ENCODE measurements at places on chromosomes 1 and 21.

DNA sequence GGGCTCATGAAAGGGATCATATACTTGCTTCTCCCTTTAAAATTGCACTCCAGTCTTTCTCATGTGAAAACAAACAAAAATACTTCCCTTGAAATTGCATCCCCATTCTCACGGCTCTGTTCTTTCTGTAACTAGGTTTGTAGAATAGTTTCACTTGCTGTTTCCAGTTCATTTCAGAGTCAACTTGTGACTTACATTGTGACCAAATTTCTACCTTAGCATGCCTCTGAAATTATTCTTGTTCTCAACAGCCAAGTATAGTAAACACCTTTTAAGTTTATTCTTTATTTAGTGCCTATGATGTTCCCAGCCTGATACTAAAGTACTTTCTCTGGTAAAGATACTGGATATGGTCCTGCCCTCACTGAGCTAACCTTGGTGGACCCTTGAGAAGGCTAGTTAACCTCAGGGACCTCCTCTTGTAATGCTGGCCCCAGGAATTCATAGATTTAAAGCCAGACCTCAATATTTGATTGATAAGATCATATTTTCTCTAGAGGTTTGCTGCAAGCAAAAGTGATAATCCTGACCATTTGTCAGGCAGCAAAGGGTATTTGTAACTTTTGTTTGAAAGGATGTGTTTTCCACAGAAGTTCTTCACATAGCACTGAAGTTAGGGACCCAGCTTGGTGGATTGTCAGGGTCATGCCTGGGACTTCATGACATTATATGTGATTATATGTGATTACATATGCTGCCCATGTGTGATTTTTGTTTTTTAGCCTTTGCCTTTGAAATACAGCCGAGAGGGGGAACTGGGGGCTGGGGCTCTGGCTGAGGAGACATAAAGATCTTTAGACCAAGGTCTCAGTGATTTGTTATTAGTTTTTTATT, 29.6 kb downstream of the VANGL2 start:
- no peak for DNase-seq

GRCh38 chr1:19639999-19640362, 4.1 kb upstream of the NBL1 start:
- no peak for DNase-seq

DNA sequence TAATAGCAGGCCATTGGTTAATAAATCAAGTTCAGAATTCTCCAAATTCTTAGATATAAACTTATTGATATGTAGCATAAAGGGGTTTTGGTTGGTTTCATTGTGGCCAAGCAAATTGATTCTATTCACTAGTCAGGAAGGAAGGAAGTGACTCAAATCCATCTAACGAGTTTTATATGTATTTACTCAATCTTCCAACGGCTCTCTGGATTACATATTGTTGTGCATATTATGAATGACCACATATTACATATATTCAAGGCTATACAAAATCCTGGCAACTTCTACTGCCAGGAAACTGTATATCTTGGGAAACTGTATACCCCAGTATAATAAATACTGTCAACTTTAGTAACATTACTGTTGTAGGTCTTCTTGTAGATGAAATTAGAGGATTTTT, 20.1 kb upstream of the PDE4B start:
- no peak for DNase-seq

DNA sequence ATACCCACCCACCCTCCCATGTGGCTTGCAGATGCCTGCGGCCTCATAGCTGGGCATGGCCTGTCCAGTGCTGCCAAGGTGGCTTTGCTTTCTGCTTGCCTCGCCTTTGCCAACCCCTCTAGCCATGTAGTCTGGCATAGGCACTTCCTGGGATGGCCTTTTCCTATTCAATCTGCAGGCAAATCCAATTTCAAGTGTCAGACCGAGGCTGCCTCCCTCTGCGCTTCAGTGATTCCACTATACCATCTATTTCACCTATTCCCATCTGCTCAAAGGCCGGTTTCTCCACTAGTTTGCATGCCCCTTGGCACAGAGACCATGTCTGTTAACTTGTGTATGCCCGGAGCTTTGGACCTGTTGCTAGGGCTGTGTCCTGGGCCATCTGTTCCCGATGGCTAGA, 3.8 kb upstream of the ZBTB21 start:
- no peak for DNase-seq

GRCh38 chr1:86200901-86201300, 44.3 kb upstream of the COL24A1 start:
- no peak for DNase-seq

- DNase-seq, result no peak
Observed at GRCh38 chr1:232112076-232112475, 485.5 kb downstream of the DISC1 start.

DNA sequence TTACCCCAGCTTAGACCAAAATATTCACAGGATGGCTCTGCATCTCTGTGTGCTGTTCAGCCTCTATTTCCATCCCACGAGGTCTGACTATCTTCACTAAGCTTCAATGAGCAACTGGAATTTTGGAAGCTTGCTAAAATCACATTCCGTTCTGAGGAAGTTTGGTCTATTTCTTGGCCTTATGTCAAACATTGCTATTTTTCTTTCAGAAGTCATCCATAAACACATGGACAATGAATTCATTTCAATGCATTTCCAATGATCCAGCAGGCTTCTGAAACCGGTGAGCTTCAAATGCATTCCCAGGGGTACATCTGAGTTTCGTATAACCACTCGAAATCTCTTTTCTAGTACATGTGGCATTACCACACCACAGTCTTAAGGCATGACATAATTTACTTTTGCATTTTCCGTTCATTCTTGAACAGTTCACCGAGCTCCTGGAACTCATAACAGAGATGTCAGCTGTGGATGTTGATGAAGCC, 294.1 kb upstream of the KAZN start:
- no peak for DNase-seq

GRCh38 chr1:172887162-172887561, 163.6 kb downstream of the TNFSF18 start:
- DNase-seq, result no peak

DNA sequence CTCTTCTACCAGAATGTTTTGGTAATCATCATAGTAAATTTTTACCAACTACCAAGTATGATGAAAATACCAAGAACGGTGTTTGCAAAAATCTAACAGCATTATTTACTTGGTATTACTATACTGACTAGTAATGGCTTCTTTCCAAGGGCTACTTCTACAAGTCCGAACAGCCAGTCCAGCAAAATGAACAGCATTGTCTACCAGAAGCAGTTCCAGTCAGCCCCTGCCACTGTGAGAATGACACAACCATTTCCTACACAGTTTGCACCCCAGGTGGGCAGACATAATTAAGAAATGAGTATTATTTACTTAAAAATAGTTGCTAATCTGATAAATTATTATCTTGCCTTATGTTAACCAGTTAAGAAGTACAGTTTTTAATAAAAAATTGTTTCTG, 33.8 kb upstream of the MYOCOS start:
- DNase-seq, result no peak

- no peak for DNase-seq
Observed at GRCh38 chr1:56375326-56375804, 204.0 kb downstream of the PLPP3 start.

DNA sequence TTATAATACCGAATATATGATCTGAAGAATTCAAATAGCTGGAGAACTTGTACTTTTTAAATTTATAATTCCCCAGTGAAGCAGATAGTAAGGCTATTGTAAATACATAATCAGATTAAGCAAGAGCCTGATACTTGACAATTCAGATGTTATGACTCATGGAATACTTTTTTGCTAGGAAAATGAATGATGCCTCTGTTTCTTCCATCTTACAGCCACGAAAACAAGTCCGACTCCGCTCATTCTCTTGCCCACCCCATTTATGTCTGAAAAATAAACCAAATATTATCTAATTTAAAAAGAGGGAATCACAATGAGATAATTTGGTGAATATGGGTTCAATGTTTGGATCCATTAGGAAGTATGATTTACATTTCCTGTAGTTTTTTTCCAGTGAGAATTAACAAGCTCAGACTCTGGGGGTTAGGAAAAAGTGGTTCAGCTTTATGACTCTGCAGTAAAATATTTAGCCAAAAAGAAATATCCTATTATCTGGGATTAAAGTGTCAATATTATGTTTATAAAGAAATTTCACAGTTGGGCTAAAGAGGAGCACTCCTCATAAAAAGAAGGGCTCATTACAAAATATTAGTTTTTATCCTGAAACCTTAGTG, 50.4 kb upstream of the DAB1 start:
- no peak for DNase-seq

DNA sequence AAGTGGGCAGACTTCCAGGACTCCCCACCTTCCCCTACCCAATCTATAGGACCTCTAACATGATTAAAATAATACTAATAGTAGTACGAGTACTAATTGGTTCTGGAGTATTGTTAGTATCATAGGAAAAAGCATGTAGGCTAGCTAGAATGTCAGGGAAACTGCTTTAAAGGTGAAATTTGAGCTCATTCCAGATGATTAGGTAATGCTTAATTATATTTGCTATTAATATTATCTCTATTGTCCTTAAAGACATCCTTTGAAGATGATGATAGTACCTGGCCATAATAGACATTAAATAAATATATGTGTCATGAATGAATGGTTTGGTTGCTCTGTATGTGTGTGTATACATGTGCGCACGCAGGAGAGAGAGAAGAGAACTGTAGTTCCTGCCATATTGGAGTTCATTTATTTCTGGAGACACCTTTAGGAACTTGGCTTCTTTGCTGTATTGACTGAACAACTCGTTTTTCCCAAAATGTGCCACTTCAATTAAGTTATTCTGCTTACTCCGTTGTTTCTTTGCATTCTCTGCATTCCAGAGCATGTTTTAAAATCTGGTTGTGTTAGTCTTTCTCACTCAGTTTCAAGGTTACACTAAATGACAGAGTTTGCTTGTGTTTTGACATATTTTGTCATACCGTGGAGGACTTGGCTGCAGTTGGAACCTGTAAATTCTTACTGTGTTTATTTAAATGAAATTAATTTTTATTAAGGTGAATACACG, 117.1 kb downstream of the OSBPL9 start:
- no peak for DNase-seq

DNA sequence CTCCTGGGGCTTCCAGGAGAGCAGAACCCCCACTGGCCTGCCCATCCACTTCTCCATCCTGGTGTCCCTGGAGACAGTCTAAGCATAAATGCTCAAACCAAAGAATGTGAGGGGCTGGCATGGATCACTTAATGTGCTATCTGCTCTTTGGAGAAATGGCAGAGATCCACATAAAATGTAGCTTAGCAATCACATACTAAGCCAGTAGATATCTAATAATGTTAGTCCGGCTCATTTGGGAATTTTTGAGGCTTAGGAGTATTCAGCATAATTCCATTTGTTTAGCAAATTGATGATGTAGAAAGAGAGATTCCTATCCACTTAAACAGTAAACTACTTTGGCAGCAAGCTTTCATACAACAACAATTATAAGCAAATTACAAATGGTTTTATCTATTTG, 90.7 kb downstream of the TENT5C start:
- no peak for DNase-seq

- no peak for DNase-seq
Observed at GRCh38 chr1:161374373-161374772, 6.7 kb upstream of the CFAP126 start.

DNA sequence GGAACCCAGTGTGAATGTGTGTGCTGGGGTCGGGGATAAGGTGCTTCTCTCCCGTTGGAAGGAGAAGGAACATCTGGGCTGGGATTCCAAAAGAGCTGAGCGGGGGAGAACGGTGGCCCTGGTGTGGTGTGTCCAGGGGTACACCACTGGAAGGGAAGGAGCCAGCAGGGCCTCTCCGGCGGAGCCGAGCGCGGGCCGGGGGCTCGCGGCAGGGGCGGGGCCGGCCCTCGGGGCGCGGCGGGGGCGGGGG, 231 bp upstream of the RPS6KA1 start:
- DNase-seq, result no peak

- no peak for DNase-seq
Observed at GRCh38 chr1:63873751-63874150, 99.9 kb downstream of the ROR1 start.

GRCh38 chr1:227002531-227003049, 62.5 kb downstream of the COQ8A start:
- DNase-seq, result no peak

DNA sequence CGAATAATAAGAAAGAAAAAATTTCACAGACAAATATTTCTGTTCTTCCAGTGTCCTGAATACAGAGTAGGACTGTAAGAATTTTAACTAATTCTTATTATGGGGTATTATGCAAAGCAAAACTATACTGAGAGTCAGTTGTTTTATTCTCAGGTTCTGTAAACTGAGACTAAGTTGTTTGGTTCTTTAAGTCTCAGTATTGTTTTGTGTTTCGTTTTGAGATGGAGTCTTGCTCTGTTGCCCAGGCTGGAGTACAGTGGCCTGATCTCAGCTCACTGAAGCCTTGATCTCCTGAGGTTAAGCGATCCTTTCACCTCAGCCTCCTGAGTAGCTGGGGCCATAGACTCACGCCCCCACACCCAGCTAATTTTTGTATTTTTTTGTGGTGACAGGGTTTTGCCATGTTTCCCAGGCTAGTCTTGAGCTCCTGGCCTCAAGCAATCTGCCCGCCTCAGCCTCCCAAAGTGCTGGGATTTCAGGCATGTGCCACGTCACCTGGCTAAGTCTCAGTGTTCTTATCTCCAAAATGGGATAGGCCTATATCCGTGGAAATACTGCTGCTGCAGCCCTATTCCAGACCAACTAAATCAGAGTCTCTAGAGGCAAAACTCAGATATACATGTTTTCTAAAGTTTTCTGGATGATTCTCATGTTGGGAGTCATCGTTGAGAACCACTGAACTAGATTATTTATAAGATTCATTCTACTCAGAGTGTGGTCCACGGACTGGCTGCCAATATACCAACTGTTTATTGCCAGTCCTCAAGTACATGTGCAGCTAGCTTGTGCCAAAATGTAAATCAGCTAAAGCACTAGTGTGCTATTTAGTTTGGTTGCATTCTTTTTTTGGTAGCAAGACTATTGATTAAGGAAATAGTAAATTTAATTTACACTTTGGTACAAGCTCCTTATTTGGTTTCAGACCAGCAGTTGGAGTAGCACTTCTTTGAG, 116.6 kb downstream of the HS2ST1 start:
- DNase-seq, result no peak

GRCh38 chr1:167658574-167659328, 28.7 kb downstream of the RCSD1 start:
- DNase-seq, result no peak

DNA sequence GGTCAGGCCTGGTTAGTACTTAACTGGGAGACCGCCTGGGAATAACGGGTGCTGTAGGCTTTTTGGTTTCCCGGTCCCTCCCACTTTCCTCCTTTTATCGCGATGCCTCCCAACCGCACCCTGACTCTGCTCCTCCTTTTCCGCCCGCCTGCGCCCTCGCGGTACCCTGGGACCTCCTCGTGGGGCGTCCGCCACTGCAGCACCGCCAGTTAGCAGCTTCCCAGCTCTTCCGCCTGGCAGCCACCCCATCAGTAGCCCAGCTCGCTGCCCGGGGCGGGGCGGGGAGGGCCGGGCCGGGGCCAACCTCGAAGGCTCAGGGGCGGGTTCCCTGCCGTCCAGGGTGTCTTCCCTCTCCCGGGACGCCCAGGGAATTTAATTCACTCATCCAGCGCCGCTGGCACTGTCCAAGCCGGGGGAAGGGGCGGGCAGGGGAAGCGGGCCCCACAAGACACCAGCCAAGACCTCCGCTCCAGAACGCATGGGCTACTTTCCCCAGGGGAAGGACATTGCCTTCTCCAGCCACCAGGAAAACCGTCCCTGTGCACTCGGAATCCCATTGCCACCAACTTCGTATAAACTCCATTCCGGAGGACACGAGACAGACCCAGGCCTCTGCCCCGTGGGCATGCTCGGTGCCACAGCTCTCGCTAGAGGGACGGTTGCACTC, 2.0 kb upstream of the ZNF678 start:
- no peak for DNase-seq
